Activated B cell treated with CpG ODN at 0.5 μM for 24 hours (primary cell): ENCODE measurements at places on chromosomes 4 and X.

GRCh38 chrX:108177351-108178142, 86.0 kb downstream of the ATG4A start:
- no peaks in the 10 kb centered on the region for H3K27me3 ChIP-seq
- H3K4me1 ChIP-seq = no peaks in the 10 kb centered on the region
- H3K36me3 ChIP-seq = no peaks in the 10 kb centered on the region

GRCh38 chr4:28464823-28465222, 1604.2 kb downstream of the STIM2 start:
- H3K36me3 ChIP-seq = no peaks in the 10 kb centered on the region
- DNase-seq = no peak
- H3K27me3 ChIP-seq = no peaks in the 10 kb centered on the region
- no peak overlapping the region for H3K4me3 ChIP-seq
- no peak overlapping the region for H3K27ac ChIP-seq
- no peaks in the 10 kb centered on the region for H3K4me1 ChIP-seq

DNA sequence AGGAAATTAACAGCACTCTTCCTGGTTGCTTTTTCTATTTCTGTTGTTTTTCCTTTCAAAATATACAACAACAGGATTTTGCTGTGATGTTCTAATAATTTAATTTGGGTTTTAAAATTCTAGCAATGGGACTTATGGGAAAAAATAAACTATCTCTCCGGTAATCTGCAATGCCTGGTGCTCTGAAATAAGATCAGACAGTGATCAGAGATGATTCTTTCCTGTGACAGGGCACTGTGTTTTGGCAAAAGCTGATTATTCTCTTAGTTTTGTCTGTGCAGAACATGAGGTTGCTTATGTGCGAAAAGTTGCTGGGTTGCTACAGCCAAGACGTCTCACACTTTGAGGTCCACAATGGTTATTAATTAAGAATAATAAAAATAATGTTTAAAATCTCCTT, 291.7 kb downstream of the FBXO8 start:
- no peak overlapping the region for H3K4me3 ChIP-seq
- no peaks in the 10 kb centered on the region for H3K36me3 ChIP-seq
- DNase-seq = no peak

- H3K4me1 ChIP-seq = peaks cover 13% of the 10 kb centered on the region
- no peaks in the 10 kb centered on the region for H3K27me3 ChIP-seq
- H3K27ac ChIP-seq = no peak overlapping the region
- H3K36me3 ChIP-seq = peaks cover 35% of the 10 kb centered on the region
- no peak overlapping the region for H3K4me3 ChIP-seq
Measured at GRCh38 chr4:385934-386707, 48.5 kb downstream of the ZNF141 start.

DNA sequence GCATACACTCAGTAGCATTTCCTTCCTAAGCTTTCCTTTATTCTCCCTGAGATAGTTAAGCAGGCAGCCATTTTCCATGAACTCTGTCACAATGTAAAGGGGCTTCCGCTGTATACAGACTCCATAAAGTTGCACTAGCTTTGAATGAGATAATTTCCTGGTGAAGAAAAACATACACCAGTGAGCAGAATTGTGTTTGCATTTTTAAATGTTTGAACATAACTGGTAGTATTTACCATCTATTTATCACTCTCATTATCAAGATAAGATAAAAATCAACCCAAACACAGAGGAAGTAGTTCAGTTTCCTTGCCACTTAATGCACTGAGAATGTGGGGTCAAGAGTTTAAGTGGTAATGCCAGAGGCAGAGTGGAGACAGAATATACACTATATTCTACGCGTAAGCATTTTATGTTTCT, 54.1 kb downstream of the TXK start:
- no peaks in the 10 kb centered on the region for H3K27me3 ChIP-seq
- H3K27ac ChIP-seq = no peak overlapping the region
- no peak for DNase-seq
- H3K36me3 ChIP-seq = no peaks in the 10 kb centered on the region
- H3K4me1 ChIP-seq = no peaks in the 10 kb centered on the region
